Stimulated activated CD8-positive, alpha-beta memory T cell treated with anti-CD3 and anti-CD28 coated beads, Interleukin-7, amount 100 ng/mL, for 48 hours (primary cell): ENCODE measurements at places on chromosomes 16 and 17.

DNA sequence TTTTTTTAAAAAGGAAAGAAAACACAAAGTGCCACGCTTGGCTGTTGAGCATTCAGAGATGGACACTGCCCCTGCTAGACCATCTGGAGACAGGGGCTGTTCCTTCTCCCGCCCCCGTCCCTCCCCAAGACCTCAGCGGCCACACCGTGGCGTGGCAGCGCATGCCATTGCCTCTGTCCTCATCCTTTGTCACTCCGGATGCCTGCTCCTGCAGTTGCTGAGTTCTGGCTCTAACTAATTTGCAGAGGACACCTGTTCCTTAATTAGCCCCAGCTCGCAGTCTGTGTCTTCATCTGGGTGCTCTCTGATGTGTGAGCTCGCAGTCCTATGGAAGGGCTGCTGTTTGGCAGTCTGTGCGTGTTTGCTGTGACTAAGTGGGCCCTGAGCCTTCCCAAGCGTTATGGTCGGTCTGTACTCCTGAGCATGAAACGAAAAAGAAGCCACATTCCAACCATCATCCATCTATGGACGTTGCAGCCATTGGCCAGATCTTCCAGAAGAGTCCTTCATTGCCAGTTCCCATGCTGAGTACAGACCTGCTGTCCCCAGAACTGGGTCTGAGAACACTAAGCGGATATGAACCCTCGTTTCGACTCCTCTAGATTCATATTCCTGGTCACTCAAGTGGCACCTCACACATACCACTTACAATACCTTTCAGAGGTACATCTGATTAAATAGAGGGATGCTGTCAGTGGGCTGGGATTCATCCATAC lies 40.9 kb upstream of the NAT9 start:
- DNase-seq, result no peak

- no peak for DNase-seq
Measured at GRCh38 chr17:7940034-7940433, 8.0 kb downstream of the CNTROB start.

GRCh38 chr16:73116576-73116975 lies 68.6 kb upstream of the ZFHX3 start:
- DNase-seq, result no peak

- DNase-seq, result no peak
Measured at GRCh38 chr16:49552313-49552928, 178.8 kb downstream of the C16orf78 start.

GRCh38 chr16:67249178-67250044 lies 632 bp downstream of the SLC9A5 start:
- DNase-seq, result no peak

GRCh38 chr16:56517206-56517605 lies 2.6 kb downstream of the BBS2 start:
- no peak for DNase-seq

GRCh38 chr16:78005881-78006280 lies 16.5 kb upstream of the CLEC3A start:
- DNase-seq, result no peak

DNA sequence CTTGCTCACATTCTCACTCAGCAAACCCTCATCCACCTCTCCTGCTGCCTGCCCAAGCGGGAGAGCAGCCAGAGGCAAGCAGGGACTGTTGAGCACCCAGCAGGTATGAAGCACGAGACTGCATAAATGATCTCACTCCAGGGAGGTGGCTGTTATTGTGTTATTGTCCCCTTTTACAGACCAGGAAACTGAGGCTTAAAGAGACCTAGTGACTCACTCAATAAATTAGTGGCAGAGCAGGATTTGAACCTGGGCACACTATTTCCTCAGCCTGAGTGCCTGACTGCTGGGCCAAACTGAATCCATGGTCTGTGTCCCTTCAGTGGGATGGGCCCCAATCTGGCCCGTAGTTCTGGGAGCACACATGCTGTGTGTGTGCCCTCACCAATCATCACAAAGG lies 12.3 kb upstream of the MAP2K3 start:
- DNase-seq, result no peak

GRCh38 chr17:8537734-8538133 lies 92.8 kb downstream of the MYH10 start:
- no peak for DNase-seq

DNA sequence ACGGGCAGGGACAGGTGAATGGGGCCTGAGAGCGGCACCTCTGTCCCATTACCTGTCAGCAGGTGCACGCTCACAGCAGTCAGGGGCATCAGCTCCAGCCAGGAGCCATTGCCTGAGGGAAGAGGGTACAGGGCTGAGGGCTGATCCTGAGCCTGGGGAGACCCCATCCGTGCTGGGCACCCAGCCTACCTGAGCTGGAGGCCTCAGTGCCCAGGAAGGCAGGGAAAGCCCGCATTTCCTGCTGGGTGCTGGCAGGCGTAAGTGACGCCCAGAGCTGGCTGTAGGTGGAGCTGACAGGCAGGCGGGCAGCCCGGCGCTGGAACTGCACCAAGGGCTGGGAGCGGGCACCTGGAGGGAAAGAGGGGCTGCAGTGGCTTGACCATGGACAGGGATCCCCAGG lies 7.4 kb downstream of the FAM171A2 start:
- DNase-seq, result no peak

DNA sequence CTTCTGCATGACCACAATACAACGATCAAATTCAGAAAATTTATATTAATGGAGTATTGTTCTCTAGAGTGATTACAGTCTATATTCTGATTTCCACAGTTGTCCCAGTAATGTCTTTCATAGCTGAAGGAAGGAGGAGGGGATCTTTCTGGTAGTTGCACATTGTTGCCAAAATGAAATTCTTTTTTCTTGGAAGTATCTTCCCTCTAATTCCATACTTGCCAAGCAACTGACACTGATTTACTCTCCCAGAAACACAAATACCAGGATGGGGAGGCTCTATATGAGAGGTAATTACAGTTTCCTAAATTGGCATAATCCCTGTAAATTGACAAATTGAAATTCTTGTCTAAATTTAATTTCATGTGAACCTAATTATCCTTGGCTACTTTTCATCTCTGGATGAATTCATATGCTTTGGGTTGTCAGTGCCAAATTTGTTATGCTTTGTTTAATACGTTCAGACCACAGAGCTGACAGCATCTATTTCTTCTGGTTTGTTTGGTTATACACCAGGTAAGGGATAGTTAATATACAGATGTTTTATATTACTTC lies 30.0 kb downstream of the NOL11 start:
- no peak for DNase-seq

- no peak for DNase-seq
Measured at GRCh38 chr17:9016941-9017552, 4.3 kb upstream of the NTN1 start.

DNA sequence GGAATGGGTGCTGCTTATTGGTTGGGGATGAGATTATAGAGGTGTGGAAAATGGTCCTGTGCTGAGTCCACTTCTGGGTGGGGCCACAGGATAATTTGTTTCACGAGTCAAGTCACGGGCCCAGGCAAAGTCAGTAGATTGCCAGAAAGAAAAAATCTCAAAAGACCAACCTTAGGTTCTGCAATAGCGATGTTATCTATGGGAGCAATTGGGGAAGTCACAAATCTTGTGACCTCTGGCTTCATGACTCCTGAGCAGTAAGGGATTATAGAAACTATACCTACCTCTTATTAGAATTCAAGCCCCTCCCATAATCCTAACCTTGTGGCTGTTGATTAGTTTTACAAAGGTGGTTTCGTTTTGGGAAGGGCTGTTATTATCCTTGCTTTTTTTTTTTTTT lies 31.4 kb downstream of the WWP2 start:
- DNase-seq, result no peak

- DNase-seq, result no peak
Measured at GRCh38 chr16:69089091-69089910, 16.2 kb upstream of the HAS3 start.

GRCh38 chr16:9966569-9967157 lies 215.6 kb downstream of the GRIN2A start:
- no peak for DNase-seq

DNA sequence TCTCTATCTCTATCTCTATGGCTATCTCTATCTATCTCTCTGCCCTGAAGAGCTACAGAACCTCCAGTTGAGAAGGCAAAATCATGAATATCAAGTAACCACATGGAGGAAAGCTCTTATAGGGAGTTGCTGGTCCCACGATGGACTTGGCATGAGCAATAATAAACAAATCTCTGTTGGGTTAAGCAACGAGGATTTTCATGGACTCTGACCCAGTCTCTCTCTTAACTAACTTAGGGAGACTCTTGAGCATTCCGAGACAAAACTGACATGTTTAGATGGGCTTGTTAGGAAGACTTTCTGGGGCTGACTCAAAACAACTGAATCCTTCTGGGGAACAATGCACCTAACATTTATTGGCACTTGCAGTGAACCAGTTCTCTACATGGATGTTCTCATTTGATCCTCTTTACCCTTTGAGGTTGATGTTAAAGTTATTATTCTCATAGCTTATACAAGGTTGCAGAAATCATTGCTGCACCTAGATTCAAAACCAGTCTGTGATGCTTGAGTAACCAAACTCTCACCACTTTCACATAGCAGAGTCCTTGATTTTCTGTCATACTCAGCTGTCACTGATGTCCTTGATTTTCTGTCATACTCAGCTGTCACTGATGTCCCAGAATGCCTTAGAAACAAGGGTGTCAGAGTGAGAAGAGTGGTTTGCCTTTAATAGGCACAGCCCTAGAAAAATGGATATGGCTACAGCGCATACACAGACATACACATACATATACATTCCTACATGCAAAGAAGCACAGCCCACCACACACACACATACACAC lies 354.6 kb upstream of the MAF start:
- DNase-seq, result no peak

DNA sequence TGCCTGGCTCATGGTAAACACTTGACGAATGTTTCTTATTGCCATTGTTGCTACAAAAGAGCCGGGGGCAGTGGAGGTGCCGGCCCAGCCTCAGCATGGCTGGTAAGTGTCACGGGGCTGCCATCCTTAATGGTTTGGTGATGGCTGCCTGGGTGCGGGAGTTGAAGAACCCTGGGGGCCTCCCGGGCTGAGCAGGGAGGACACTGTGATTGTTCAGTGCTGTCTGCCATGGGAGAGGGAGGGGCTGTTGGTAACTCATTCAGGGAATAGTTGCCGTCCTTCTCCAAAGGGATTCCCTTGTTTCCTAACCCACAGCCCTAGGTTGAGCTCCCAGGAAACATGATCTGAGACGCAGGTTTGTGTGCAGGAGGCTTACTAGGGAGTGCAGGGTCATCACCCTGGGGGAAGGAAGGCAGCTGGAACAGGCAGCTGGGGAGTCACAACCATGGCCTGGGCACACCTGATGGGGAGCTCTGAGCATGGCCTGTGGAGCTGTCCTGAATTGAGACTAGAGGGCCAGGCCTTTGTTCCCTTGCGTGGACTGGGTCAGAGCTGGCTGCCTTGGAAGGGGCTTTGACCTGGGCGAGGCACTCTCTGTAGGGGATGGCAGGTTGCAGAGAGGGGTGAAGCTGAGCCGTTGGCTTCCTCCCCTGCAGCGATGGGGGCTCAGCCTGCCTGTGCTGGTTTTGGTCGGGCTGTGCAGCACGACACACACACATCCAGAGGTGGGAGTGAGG lies 85.7 kb downstream of the PLCG2 start:
- no peak for DNase-seq

GRCh38 chr16:82043680-82044584 lies 8.9 kb downstream of the HSD17B2 start:
- DNase-seq, result no peak

- DNase-seq, result no peak
Measured at GRCh38 chr17:1260086-1260769, 10.0 kb upstream of the BHLHA9 start.

DNA sequence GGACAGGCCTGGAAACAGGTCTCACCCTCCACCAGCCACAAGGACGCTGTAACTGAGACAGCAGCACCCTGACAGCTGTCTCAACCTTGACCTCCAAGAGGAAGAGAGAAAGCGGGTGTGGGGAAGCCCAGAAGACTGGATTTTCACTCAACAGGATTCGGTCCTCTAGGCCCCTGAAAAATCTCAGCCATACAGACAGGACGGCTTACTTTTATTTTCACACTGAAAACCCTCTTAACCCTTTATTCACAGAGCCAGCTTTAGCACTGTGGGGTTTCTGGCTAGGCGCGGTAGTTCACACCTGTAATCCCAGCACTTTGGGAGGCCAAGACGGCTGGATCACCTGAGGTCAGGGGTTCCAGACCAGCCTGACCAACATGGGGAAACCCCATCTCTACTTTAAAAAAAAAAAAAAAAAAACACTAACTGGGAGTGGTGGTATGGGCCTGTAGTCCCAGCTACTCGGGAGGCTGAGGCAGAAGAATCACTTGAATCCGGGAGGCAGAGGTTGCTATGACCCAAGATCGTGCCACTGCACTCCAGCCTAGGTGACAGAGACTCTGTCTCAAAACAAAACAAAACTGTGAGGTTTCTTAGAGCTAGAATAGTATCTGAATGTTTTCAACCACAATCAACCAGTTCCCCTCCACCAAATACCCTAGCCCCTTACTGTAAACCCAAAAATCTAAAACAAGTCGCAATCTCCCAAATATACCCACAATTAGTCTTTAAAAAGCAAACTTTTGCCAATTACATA lies 5.3 kb downstream of the ANKRD11 start:
- no peak for DNase-seq

- DNase-seq, result no peak
Measured at GRCh38 chr17:46071796-46072195, 72.7 kb downstream of the STH start.

- no peak for DNase-seq
Measured at GRCh38 chr17:58531661-58532554, 17.5 kb upstream of the MTMR4 start.

DNA sequence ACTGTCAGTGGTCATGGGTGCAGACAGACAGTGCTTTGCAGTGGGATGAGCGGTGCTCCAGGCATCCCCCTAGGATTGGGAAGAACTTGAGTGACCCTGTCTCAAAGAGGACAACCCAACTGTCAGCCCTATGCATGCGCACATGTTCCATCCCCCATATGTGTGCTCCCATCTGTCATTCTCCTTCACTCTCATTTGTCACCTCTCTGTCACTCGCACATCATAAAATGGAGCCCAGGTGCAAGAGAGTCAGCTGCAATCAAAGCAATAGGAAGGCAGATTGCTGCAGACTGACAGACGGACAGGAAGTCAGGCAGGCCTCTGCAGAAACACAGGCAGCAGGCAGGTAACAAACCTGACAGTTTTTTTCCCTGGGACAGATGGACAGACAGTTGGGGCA lies 101.8 kb upstream of the CCL1 start:
- DNase-seq, result no peak

- DNase-seq, result no peak
Measured at GRCh38 chr16:78249056-78249455, 149.6 kb downstream of the WWOX start.

GRCh38 chr17:8365143-8365542 lies 11.4 kb downstream of the KRABD2 start:
- DNase-seq, result no peak

GRCh38 chr16:5002699-5003143 lies 31.0 kb downstream of the NAGPA start:
- DNase-seq, result no peak

DNA sequence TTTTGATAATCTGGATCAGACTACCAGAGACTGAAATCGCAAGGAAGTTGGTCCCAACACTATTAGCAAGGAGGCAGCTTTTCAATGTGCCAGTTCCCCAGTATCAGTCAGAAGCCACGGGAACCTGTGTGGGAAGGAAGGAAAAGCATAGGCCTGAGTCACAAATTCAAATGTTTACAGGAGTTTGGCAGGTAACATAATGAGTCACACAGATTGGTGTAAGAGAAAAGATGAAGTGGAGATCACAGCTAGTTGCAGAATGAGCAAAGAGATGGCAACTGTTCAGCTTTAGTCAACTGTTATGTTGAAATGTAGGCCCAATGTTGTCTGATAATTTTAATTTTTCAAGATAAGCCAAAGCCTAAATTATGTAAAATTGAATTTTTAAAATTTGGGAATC lies 28.1 kb upstream of the ITGA2B start:
- no peak for DNase-seq
